ENCODE measurements at places on chromosomes 4 and X.

- DNase-seq, result no peak
These were observed 20.1 kb downstream of the HPRT1 start for GRCh38 chrX:134480061-134480460.

DNA sequence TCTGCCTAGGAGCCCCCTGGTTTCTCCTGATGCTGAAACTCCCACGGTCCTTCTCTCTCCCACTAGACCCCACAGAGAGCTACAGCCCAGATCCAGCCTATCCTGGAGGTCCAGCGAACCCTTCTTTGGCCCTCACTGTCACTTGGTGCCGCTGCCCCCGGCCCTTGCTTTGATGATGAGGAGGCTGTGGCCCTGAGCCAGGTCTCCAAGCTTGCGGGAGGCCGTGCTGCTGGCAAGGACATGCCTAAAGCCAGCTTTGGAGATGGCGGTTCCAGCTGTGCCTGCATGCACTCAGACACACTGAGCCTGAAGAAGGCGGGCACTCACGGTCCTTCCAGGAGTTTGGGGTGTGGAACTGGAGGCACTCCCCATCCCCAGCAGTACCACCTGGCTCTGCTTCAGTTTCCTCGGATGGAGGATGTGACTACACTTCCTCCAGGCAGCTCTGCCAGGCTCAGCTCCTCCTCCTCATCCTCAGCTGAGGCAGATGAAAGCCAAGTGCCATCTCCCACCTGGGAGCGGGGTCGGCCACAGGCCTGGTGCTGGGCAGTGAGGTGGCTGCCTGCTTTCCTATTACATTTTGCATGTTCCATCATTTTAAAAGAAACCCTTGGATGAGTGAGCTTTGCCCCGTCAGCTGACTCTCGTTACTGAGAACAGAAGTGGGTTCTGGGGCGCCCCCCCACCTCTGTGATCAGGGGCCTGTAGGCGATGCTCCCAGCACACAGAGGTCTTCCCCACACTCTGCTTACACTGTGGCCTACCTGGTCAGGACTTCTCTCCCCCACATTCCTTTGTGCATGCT is 9.0 kb downstream of the TNIP2 start:
- no peak for DNase-seq

GRCh38 chr4:143381189-143382118 is 44.8 kb downstream of the GAB1 start:
- no peak for DNase-seq

- no peak for DNase-seq
These were observed 131.9 kb downstream of the FHIP1A start for GRCh38 chr4:151540728-151541388.

- peak; percentile 14 for DNase-seq
These were observed 81.0 kb upstream of the ZDHHC15 start for GRCh38 chrX:75603833-75604232.

DNA sequence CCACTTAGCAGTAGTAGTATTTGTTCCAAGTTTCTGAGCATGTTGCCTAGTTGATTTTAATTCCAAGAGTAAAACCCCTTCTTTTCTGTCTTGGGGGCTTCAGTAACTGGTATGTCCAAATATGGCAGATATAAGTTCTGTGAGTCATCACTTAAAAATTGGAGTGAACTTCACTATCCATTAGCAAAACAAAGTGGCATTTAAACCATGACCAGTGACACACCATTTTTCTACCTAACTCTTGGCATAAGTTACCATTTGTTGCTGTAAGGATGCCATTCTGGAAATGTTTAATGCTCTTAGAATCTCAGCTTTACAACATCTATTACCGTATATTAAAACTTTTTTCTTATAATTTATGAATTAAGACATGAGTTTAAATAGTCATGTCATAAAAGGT is 102.0 kb downstream of the CBR4 start:
- no peak for DNase-seq

DNA sequence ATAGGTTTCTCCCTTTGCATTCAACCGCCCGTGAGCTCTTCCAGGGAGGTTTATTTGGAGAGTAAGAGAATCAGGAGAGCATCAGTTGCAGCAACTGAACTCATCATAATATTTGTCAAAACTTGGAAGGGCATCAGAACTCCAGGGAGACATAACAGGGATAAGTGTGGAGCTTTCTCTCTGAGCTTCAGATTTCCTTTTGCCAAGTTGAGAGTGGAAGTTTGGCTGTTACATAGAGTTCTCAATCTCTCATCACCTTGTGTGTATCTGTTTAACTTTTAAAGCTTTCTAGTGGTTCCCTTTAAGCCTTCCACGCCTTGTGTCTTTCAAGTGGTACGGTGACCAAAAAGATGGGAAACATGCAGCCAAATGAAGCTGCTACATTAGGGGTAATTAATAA is 18.8 kb downstream of the BMP3 start:
- DNase-seq, result no peak

DNA sequence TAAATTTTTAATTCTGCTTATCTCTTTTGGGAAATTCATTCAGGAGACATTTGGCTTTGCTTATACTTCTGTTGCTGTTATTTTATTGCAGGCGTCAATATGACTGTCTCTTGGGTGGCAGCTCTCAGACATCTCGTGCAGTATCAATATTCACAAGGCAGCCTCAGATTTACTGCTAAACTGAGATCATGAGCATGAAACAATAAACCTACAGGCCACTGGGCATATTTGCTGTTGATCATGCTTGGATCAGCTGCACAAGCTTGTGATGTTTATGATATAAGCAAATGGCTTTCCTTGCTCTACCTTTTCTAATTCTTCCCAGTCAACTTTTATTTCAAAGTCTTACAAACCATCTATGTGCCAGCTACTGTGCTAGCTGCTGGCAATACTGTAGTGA is 39.2 kb downstream of the TSPAN5 start:
- DNase-seq, result no peak

GRCh38 chrX:19879735-19880378 is 7.5 kb downstream of the SH3KBP1 start:
- no peak for DNase-seq

- DNase-seq, result no peak
These were observed 108.8 kb upstream of the CENPE start for GRCh38 chr4:103306870-103307375.

GRCh38 chr4:140884431-140885058 is 128.4 kb upstream of the TBC1D9 start:
- DNase-seq, result peak; percentile 48

GRCh38 chrX:110181459-110182137 is 136.3 kb downstream of the AMMECR1 start:
- no peak for DNase-seq

- DNase-seq, result no peak
These were observed 21.3 kb downstream of the THAP9 start for GRCh38 chr4:82921795-82922194.

- no peak for DNase-seq
These were observed 22.5 kb upstream of the RPA4 start for GRCh38 chrX:96861218-96861617.

DNA sequence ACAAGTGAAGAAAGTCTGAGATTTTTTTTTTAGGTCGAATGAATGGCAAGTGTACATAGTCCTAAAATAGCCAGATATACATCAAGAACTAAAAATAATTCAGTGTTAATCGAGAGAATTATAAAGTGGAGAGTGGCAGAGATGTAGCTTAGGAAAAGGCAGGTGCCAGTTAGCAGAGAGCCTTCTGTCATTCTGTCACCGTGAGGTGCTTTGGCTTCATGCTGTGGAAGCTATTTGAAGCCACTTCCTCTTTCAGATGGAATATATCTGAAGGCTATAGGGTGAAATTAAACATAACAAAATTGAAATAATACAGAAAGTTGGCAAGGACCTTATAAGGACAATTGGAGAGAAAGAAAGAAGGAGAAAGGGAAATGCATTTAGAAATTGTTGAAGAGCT is 756.3 kb downstream of the CCSER1 start:
- DNase-seq, result no peak

DNA sequence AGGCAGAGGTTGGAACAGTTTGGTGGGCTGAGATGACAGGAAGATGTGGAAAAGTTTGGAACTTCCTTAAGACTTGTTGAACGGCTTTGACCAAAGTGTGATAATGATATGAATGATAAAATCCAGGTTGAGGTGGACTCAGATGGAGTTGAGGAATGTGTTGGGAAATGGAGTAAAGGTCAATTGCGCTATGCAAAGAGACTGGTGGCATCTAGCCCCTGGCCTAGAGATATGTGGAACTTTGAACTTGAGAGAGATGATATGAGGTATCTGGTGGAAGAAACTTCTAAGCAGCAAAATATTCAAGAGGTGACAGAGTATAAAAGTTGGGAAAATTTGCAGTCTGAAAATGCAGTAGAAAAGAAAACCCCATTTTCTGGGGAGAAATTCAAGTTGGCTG is 21.4 kb upstream of the UGT2B17 start:
- DNase-seq, result no peak

GRCh38 chr4:151753056-151753455 is 7.8 kb downstream of the GATB start:
- DNase-seq, result no peak

DNA sequence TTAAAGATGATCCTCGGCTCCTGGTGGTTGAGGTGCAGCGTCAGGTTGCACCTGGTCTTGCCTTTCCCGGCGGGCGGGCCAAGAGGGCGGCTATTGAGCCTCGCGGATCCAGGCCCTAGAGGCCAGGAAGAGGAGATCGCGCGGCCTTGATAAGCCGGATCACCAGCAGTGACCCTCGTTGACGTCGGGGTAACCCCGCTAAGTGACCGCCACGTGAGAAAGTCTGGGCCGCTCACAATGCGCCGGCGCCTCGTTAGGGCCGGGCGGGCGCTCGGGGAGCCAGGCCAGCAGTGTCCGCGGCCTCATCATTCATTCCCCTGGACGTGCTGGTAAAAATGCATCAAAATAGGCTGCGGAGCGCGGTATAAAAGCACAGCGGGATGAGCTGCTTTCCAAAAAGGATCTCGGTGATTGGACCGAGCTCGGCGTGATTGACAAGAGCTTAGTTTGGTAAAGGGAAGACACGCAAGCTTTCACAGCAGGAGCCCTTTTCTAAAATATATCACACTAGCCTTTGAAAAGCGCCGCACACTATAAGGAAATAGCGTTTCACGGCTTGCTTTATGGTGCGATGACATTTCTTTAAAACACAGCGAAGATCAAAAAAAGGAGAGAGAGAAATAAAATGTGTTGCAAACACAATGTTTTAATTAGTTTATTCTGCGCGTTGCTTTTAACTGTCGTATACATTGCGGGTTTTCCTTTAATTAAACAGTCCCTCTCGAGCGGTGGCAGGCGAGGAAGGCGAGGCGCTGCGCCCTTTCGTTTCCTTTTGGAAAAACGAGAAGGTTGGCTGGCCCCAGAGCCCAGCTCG is 15.9 kb upstream of the ZIC3 start:
- DNase-seq, result no peak

DNA sequence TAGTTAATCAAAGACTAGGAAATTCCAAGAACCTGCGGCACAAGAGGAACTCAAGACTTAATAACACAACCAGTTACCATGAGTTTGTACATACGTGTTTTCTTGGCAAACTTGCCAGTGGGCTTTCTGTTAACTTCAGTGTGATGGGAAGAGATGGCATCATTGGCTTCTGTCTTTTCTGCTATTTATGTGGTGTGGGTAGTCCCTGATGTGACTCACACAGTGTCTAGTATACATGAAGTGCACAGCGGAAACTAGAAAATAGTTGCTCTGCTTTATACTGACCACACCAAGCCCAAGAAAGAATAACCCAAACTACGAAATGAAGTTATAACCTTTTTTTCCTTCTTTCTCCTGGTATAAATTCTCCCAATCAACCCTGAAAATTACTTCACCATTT is 24.5 kb downstream of the DAPP1 start:
- no peak for DNase-seq

DNA sequence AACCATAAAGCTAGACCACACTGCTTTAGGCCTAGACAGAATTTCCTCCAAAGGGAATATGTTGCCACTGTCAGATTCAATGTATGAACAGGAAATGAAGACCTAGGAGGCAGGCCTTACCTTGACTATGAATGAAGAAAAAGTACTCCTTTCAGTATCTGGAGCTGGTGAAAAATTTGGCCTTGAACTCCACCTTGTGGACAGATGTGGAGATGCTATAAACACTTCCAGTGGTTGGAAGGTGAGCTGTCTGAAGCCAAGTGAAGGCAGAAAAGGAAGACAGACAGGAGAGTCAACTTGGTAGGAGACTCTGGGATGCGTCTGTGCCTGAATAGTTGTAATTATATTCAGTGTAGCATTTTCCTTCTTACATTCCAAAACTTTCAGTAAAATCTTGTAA is 17.2 kb downstream of the SPIN3 start:
- DNase-seq, result peak; percentile 45

- no peak for DNase-seq
These were observed 27.3 kb downstream of the ATP2B3 start for GRCh38 chrX:153544727-153545126.

- no peak for DNase-seq
These were observed 106.7 kb upstream of the GK2 start for GRCh38 chr4:79514621-79515329.

DNA sequence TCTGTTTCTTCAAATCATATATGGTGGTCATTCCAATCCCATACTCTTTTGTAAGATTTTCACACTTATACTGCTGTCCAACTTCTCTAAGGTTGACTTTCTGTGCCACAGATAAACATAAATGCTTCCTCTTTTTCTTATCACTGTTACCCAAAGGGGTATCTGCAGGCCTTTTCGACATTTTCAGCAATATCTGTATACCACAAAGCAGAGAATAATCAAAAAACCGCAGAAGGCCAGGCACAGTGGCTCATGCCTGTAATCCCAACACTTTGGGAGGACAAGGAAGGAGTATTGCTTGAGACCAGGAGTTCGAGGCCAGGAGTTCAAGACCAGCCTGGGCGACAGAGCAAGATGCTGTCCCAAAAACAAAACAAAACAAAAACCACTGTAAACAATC is 3.1 kb upstream of the RFC1 start:
- DNase-seq, result no peak

DNA sequence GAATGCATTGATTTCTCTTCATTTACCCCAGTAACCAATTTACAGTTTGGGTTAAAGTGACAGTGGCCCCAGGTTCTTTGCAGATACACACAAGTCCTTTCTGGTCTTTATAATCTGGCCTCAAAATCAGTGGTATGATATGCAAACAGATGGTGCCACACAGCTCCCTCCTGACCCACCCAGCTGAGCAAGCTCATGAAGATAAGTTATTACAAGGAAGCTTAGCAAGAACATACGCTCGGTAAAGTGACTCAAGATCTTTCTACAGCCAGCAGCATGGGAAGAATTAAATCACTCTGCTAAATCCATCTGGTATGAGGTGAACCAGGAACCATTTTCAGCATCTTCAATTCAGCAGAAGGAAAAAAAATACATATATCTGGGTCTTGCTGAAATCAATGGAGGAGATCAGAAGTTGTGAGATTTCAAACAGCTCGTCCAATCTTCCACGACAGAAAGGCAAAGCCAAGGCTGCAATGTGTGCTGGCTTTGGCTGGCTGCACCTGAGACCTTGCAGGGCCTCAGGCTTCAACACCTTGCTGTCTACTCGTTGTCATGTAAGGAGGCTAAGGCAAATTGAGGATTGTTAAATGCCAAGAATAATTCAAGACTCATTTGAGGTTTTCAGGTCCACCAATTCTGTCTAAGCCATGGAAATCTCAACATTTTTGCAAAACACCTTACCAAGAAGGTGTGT is 28.2 kb downstream of the SEL1L3 start:
- DNase-seq, result no peak

- DNase-seq, result no peak
These were observed 1.7 kb downstream of the HCFC1 start for GRCh38 chrX:153969904-153970356.

Data from NCI-H460 (cell line).